Astrocyte of the cerebellum (primary cell): ENCODE measurements at places on chromosomes 13 and 19.

DNA sequence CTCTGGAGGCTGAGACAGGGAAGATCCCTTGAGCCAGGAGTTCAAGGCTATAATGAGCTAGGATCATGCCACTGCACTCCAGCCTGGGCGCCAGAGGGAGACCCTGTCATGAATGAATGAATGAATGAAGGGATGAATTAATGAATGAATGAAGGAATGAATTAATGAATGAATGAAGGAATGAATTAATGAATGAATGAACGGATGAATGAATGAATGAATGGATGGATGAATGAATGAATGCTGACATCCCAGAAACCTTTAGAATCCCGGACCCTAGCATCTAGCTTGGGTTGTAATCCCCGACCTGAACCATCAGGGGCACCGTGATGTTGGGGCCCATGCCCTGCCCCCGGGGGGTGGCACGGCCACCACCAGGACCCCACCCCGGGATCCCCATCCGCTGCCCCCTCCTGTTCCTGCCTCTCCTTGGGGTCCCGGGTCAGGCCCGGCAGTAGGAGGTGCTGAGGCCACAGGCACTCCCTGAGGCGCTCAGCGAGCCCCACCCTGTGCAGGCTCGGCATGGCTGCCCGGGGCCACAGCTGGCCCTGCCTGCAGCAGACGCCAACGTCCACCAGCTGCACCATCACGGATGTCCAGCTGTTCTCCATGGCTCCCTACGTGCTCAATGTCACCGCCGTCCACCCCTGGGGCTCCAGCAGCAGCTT, 3.4 kb downstream of the EBI3 start:
- DNase-seq, result no peak

- DNase-seq, result no peak
These were observed 1.4 kb downstream of the ING1 start for GRCh38 chr13:110714797-110715394.

DNA sequence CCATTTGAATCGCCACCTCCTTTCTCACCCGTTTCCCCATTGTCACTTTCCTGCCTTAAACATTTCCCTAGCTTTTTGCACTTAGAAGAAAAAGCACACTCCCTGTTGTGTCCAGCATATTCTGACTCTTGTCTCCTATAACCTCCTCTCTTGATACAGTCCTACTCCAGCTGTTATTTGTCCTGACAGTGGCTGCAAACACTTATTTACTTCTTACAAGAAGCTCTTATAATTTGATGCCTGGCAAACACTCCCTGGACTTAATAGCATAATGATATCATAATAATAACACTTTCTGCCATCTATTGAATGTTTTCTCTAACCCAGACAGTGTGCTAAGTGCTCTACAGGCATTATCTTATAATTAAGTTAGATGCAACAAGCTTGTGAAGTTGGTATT, 76.6 kb downstream of the DGKH start:
- DNase-seq, result no peak

DNA sequence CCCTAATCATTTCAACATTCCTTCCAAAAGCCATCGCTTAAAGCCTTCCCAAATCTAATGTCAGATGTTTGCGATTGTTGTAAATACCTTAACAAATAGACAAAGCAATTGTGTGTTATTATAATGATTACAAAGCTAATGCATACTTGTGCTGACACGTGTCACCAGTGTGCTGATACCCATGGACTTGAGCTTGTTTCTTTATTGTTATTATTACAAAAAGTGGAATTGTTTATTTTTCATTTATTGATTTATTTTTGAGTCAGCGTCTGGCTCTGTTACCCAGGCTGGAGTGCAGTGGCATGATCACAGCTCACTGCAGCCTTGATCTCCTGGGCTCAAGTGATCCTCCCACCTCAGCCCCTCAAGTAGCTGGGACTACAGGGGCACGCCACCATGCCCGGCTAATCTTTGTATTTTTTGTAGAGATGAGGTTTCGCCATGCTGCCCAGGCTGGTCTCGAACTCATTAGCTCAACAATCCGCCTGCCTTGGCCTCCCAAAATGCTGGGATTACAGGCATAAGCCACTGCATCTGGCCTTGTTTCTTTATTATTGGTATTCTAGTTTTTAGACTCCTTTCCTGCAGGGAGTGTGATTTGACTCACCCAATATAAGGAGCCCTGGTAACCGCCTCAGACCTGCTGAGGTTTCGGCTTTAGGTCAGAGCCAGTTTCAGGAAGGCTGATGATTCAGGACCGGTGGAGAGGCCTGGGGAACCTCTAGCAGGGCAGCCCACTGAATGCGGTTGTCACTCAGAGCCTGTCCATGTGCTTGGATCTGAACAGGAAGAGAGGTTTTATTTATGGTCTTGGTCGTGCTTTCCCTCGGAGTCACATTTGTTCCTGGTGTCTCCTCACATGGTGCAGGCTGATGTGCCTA, 2.1 kb upstream of the FBXO17 start:
- no peak for DNase-seq

GRCh38 chr19:45616704-45617017, 14.6 kb upstream of the GPR4 start:
- DNase-seq, result no peak

GRCh38 chr13:58238972-58239773, 607.6 kb downstream of the PCDH17 start:
- DNase-seq, result no peak

GRCh38 chr13:97496511-97496910, 62.5 kb downstream of the RAP2A start:
- DNase-seq, result no peak

GRCh38 chr13:43285933-43286597, 262.7 kb downstream of the DNAJC15 start:
- peak; percentile 88 for DNase-seq
